ENCODE measurements at places on chromosomes 16 and 17.

DNA sequence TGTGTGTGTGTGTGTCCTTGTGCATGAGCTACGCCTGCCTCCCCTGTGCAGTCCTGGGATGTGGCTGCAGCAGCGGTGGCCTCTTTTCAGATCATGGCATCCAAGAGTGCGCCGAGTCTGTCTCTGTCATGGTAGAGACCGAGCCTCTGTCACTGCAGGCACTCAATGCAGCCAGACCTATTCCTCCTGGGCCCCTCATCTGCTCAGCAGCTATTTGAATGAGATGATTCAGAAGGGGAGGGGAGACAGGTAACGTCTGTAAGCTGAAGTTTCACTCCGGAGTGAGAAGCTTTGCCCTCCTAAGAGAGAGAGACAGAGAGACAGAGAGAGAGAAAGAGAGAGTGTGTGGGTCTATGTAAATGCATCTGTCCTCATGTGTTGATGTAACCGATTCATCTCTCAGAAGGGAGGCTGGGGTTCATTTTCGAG, 22.5 kb downstream of the STAT5A start:
- no peak for DNase-seq

- peak; percentile 68 for DNase-seq
Measured at GRCh38 chr17:75854101-75854748, 910 bp downstream of the WBP2 start.

DNA sequence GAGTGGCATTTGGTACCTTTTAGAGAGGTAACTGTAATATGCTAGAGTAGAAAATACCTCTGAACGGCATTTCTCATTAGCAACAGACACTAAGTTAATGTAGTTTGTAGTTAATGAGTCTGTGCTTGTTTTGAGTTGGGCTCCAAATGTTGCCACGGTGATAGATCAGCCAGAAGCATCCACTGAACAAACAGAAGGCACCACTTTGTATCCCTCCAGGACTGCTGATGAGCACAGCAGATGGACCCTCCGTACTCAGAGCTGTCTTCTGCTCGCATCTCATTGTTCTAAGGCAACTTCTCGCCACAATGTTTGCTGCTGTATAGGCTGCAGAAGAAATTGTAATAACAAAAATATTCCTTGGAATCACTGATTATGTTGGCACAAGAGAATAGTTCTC, 56.1 kb downstream of the TNRC6C start:
- no peak for DNase-seq

- no peak for DNase-seq
Measured at GRCh38 chr17:4208238-4208637, 55.5 kb downstream of the ANKFY1 start.

DNA sequence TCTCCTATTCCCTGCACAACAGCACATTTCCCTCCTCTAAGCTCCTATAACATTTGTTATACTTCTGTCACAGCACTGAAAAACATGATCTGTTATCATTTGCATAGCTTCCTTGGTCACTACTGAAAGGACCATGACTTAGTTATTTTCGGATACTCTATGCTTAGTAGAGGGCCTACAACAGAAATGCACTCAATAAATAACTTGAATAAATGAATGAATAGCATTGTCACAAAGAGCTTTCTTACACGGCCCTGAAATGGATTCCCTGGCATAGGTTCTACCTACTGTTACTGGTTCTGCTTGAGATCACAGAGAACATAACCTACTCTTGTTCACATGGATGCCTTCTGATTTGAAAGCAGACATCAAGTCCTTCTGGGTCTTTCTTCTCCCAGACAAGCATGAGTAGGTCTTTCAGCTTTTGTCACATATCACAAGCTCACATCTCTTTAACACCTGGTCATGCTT, 41.6 kb downstream of the MYO1D start:
- DNase-seq = no peak

DNA sequence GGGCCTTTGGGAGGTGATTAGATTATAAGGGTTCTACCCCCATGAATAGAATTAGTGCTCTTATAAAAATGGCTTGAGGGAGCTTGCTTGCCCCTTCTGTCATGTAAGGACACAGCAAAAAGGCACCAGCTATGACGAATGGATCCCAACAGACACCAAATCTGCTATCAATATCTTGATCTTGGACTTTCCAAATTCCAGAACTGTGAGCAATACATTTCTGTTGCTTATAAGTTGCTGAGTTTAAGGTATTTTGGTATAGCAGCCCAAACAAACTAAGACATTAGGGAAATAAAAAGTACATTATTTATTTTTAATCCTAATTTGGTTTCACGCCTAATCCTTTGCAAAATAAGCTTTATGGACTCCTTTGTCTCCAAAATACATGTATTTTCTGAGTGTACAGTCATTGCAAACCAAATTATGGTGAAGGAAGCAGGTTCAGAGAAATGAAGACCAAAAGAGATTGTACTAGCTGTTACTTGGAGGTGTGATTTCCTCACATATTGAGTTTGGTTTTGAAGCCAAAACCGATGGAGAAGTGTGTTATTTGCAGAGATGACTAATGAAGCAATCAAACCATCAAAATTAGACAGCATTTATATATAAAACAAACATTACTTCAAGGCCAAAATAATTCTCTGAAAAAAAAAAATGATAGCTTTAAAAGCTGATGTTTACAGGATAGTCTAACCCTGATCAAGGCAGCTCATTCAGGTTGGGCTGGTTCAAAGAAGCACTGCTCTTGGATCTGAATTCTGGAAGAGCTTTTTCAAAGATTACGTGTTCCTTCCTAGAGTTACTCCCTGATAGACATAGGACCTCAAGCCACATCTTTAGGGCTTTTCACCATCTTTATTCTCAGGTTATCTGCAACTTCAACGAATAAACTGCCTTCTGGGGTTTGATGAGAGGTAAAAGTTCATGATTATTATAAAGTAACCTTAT, 71.6 kb downstream of the MYO1D start:
- DNase-seq = no peak

DNA sequence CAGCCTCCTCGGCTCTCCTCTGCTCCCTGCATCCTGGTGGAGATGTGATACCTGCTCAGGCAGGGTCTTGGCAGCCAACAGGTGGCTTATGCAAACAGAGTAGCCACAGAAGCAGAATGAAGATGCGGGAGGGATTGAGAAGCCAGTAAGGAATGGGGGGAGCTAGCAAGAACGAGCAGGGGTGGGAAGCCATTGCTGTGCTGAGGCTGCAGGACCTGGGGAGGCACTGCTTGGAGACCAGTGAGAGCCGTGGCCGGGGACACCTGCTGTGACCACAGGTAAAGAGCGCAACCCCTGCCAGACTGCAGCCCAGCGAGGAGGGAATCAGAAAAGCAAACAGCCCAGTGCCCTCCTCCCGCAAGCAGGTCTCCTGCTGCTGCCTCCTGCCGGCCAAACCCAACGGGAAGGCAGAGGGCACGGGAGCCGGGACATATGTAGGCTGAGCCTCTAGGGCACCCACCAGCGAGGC, 14.7 kb downstream of the AIPL1 start:
- DNase-seq = no peak

DNA sequence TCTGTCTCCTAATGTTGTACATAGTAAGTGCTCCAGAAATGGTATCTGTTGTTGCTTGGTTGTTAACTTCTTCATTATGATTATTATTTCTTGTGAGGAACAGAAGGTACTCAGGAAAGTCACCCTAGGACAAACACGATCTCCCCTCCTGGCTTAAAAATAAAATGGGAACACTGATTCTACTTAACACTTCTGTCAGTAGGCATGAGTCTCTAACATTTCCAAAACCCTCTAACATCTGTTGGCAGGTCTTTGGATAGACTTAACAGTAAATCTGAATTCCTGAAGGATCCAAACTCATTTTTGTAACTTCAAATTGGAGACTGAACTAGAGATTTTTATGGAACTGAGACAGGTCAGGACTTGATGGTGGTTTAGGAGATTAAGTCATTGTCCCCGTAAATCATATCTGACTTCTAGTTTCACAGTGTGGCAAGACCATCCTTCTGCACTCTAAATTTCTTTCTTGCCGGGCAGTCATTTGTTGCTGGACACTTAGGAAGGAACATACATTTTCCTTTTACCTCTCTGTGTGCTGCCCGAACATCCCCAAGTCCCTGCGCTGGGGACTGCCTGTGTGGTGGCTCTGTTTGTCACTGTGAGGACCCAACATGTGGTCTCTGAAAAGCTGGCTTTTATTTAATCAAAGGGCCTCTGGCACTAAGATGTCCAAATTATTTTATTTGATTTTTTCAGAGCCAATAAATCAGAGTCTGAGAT, 149.9 kb downstream of the NPIPB5 start:
- DNase-seq = no peak

- no peak for DNase-seq
Measured at GRCh38 chr17:49565948-49566491, 9.7 kb upstream of the NXPH3 start.

- DNase-seq = no peak
Measured at GRCh38 chr17:57605675-57606105, 139.4 kb downstream of the CCDC182 start.

DNA sequence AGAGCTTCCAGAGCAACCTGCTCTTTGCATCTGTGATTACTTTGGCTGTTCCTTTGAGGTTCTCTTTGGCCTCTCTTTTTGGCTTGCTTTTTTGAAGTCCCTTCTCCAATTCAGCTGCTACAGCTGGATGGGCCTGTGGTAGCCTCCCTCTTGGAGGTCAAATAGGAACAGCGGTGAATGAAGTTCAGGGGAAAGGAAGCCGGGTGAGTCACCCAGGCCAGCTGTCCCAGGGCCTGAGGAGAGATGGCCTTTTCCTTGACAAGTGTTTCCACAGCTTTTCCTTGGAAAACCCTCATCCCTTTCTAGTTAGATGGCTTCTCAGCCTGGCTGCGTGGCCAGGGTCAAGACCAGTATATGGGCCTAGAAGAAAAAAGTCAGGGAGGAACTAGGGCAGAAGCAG, 103.1 kb downstream of the STX8 start:
- peak; percentile 76 for DNase-seq

DNA sequence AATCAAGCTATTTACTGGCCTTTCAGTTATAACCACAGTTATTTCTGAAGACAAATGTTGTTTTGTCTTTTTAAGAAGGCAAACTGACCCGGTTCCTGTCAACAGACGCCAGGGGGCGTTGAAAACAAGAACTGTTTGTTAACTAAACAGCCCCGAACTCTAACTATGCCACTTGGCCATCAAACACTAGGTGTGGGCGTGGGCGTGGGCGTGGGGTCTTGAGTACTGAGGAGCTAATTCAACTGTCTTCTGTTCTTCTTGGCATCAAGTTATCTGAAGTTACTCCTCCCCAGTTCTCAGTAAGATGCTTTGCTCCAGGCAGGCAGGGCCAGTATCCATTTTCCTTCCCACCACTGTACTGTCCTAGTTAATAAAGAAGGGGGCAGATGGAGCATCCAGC, 63.3 kb upstream of the MTMR4 start:
- DNase-seq = peak; percentile 54

DNA sequence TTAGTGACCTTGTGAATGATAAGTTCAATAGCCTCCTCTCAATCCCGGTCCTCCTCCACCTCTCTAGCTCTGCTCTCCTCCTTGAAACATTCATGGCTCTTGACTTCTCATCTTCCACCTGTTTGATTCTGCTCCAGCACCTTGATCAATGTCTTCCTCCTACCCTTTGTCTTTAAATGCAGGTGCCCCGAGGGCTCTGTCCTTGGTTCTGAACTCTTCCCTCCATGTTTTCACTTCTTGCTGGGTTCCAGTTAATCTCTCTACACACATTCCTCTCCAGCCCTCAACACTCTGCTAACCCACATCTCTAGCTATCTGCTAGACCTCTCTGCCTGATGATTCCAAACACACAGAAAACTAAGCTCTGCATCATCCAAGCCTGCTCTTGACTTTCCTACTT, 13.4 kb downstream of the CD300E start:
- no peak for DNase-seq

- no peak for DNase-seq
Measured at GRCh38 chr16:85382717-85383118, 230.4 kb upstream of the GSE1 start.

DNA sequence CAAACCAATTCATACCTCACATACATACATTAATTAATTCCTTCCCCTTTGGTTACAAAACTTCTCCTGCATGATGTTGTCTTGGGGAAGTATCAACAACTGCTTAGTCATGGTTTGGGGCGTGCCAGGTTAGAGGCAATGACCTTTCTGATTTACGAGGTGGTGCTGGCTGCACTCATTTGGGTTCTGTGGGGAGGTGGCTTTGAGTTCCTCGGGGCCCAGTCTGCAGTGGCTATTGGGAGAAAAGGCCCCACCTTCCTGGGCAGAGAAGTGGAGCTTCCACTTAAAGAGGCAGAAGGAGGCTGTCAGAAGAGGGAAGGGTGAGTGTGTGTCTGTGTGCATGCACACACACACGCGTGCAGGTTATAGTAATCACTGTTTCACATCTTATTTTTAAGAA, 10.2 kb upstream of the ETV4 start:
- DNase-seq = peak; percentile 72

Measured in HCEC 1CT (cell line).